ENCODE measurements at places on chromosomes 13 and 19.
A peak's percentile ranks its signal among the peaks of the same experiment; 100 is the strongest.

DNA sequence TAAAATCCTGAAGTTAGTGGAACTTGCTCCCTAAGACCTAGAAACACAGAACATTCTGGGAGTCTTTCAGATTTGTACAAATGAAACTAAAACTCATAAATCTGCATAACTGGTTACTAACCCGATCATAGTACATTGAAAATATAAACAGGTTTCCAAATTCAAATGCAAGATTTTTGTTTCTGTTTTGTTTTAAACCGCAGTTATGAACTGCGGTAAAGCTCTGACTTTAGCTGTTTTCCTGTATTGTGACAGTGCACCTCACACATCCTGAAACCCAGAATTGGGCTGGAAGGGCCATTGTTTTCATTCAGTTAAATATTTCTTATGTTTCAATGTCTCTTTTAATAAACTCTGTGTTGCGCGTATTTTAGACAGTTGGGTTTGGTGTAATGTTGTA, 204.7 kb downstream of the SHISA2 start:
- DNase-seq: no peak

- peak; percentile 36 for DNase-seq
Observed at GRCh38 chr19:46862974-46863632, 2.3 kb downstream of the ARHGAP35 start.

- DNase-seq: no peak
Observed at GRCh38 chr13:104181526-104182231, 1115.5 kb upstream of the SLC10A2 start.

DNA sequence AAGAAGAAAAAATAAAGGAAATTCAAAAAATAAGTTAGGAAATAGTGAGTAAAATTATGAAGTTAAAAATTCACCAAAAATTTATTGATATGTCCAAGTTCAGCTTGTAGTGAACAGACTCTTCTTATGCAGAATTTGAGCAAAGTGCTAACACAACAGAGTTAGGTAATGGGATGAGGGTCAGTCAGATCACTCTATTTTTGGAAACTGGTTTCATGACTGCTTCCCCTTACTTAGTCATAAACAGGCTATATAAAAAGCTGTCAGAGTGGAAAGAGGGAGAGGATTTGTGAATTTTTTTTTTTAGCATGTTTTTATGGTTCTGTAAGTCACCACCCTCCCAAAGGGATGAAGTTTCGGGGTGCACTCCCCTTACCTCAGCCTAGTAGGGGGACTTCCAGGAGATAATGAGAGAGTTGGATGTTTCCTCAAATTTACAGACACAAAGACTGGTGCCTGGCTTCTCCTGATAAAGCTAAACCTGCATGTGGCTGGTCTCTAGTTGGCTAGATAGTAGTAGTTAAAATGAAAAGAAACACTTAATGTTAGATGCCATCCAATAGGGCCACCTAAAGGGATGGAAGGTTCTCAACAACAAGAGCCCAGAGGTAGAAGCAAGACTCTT, 4.5 kb downstream of the CPB2 start:
- DNase-seq: peak; percentile 39
